Stimulated activated CD8-positive, alpha-beta memory T cell treated with anti-CD3 and anti-CD28 coated beads, Interleukin-7, amount 100 ng/mL, for 1 hour (primary cell): ENCODE measurements at places on chromosomes 1 and 21.
A peak's percentile ranks its signal among the peaks of the same experiment; 100 is the strongest.

GRCh38 chr1:46277658-46278373, 25.6 kb downstream of the LRRC41 start:
- DNase-seq: no peak

- DNase-seq: no peak
Observed at GRCh38 chr1:15343729-15344128, 66.0 kb upstream of the EFHD2 start.

DNA sequence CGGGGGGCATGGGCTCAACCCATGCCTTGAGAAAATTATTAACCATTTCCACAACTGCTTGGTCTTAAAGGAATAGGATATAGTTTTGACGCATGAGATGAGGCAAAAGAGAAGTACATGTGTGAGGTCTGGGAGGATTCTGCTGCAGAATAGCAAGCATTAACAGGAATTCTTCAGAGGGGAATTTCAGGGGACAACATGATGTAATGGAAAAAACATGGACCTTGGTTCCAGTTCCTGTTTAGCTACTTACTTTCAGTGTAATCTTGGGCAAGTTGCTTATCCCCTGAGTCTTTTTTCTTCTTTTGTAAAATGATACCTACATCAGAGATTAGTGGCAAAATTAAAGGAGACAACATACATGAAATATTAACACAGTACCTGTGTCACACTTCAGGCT, 85.6 kb downstream of the PRRX1 start:
- DNase-seq: no peak

DNA sequence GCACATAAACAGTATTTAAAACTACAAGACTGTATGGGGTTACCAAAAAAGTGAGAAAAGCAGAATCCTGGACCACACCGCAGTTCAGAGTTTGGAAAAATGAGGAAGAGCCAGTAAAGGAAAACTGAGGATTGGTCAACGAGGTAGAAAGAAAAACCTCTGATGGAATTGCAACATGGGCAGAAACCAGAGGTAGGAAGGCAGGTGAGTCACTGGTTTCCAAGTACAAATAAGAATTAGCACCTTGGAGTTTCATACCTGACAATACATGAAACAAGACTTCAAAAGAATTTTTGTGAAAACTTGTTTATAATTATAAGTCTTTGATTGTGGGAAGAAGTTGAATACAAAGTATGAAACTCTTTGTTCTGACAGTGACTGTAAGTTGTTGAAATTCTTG, 533.7 kb upstream of the DAB1 start:
- no peak for DNase-seq

GRCh38 chr1:66381621-66382275, 152.2 kb upstream of the SGIP1 start:
- DNase-seq: no peak

GRCh38 chr1:58465825-58466629, 80.5 kb downstream of the OMA1 start:
- no peak for DNase-seq

- DNase-seq: peak; percentile 58
Observed at GRCh38 chr1:40818264-40818961, 34.8 kb downstream of the KCNQ4 start.
